ENCODE measurements at places on chromosomes 3 and 15. TPM values are rescaled to one million over a fixed set of nuclear protein-coding genes. Genes with fewer than 3 reads are reported as not detected.

DNA sequence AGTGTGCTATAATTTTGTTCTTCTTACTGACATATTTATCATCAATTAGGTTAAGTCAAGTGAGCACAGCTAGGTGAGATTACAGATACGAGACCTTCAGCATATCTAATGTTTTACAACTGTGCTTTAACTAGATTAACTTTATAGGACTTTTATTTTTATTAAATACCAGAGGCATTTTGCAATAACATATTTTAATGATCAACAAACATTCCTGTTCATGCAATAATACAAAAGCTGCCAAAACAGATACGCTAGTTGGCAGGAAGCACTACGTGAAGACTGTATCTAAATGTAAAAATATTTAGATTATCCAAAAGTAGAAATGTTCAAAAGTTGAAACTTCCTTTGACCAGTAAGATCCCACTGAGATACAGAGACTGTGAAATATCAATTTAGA, 139.1 kb downstream of the CBLB start:
- no peak for DNase-seq

GRCh38 chr3:183764847-183765731, 60.3 kb downstream of the MAP6D1 start:
- no peak for DNase-seq

DNA sequence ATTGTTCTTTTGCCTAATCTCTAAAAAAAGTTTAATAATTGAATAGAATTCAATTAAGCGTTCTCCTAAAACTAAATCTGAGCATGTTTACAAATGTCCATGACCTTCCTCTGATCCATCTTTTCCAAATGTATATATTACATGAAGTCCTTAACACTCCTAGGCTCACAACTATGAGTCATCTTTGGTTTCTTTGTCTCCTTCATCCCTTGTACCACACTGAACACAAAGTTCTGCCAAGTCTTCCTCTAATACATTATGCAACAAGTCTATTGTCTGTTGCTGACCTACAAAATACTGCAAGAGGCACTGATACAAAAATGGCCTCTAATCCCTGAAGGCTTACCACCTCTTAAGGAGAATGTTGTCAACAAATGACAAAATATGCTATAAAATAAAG, 550.2 kb downstream of the PYDC2 start:
- DNase-seq: no peak

DNA sequence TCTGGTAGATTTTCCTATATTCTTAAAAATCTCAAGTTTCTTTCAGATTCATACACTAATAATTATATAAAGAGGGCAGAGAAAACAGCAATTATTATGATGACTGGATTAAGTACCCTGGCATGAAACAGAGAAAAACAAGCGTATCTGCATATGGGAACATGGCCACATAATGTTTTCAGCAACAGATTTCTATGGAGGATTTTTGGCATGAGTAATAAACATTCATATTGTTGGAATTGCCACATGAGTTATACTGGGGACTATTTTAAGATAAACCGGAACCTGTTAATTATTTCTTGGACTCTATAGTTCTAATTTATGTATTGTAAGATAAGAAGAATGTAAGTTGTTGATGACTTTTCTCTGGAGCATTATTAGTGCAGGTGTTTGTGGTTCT, 112.7 kb downstream of the OXSM start:
- DNase-seq: no peak

DNA sequence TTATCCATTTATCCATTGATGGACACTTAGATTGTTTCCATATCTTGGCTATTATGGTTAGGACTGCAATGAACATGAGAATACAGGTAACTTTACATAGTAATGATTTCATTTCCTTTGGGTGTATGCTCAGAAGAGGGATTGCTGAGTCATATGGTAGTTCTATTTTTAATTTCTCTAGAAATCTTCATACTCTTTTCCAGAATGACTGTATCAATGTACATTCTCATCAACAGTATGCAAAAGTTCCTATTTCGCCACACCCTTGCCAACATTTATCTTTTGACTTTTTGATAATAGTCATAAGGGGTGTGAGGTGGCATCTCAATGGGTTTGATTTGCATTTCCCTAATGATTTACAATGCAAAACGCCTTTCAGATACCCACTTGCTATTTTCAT, 6.2 kb upstream of the NIPA1 start:
- no peak for DNase-seq

DNA sequence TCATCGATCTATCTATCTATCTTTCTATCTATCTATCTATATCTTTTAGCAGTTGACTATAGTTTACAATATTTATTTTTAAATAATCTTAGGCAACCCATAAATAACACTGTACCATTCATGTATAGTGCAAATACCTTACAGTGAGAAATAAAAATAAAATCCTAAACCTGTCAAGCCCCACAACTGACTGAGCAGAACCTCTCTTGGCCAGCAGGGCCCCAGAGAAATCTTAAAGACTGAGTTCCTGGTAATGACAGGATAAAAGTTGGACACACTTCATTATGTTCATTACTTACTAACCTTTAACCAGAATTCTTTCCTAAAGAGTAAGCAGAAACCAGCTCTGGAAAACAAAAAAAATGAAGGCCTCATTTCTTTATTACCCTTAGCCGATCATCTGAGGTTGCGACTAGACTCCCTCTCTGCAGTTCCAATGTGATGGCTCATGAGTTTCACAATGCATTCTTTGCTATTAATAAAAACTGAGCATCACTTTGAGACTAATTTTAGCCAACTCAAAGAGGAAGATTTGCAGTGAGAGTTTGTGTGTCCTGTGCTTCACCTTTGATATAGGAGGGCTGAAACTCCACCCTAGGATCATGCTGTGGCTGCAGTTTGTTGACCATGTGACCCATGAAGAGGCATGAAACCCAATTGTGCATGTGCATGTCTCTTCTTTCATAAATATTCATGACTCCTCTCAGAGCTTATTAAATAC, 1072.0 kb downstream of the NSUN3 start:
- no peak for DNase-seq

DNA sequence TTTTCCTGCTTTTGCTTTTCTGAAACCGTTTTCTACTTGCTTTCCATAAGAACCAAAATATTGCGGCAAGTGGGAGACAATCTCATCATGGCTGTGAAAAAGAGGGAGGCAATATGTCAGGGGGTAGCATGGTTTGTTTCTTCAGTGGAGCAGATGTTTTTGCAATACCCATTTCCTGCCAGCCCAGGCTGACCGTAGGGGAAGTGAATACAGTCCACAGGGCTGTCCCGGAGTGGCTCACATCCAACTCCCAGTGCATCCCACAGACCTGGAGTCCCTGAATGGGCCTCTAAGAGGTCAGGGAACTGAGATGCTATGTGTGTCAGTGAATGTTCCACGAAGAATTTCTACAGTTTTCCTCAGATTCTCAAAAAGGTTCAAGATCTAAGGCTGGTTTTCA, 69.6 kb downstream of the EPHB1 start:
- no peak for DNase-seq

GRCh38 chr3:24843955-24844354, 349.3 kb upstream of the THRB start:
- DNase-seq: no peak

DNA sequence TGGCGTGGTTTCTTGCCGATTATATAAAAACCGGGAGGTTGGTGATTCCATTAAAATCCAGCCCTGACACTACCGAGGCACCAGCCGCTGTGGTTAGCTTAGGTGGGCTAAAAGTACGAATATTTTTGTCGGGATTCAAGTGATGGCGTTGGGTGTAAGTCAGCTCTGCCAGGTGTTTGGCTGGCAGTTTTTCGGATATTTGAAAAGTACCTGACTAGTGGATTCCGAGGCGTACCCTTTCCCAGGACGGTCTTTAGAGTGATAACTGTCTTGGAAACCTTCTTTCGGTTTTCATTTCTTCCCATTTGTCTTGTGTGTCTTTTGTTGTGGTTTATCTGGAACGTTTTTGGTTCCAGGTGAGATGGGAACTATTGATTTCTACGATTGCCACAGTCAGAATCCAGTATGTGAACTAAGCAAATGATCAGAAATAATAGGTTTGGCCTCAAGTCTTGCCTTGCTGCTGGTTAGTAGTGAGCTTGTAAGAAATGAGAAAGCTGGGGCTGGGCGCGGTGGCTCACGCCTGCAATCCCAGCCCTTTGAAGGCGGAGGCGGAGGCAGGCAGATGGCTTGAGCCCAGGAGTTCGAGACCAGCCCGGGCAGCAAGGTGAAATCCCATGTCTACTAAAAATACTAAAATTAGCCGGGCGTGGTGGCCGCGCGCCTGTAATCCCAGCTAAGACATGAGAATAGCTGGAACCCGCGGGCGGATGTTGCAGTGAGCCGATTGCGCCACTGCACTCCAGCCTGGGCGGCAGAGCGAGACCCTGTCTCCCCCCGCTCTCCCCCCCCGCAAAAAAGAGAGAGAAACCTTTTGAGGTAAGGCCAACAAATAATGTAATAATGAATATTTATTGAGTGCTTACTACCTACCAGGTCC, 1.4 kb downstream of the FYTTD1 start:
- DNase-seq: no peak

- no peak for DNase-seq
Observed at GRCh38 chr15:33357845-33358244, 47.1 kb downstream of the RYR3 start.

GRCh38 chr15:40697916-40698315, 2.9 kb downstream of the RAD51 start:
- DNase-seq: no peak

GRCh38 chr3:52537165-52537620, 788 bp downstream of the UQCC5 start:
- DNase-seq: no peak

DNA sequence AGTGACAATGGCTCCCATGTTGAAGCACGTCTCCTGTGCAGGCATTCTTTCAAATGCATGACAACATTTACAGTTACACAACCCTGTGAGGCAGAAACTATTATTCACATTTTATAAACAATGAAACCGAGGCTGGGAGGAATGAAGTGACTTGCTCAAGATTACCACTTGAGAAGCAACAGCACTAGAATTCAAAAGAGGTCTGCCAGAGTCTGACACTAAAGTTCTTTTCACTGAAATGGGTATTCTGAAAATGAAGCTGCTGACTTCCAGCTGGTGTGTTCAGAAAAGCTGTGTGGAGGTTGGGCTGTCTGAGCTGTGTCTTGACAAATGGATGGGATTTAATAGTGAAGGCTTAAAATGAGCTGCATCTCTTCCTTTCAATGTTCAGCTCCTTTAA, 104.4 kb downstream of the THSD4 start:
- DNase-seq: no peak

DNA sequence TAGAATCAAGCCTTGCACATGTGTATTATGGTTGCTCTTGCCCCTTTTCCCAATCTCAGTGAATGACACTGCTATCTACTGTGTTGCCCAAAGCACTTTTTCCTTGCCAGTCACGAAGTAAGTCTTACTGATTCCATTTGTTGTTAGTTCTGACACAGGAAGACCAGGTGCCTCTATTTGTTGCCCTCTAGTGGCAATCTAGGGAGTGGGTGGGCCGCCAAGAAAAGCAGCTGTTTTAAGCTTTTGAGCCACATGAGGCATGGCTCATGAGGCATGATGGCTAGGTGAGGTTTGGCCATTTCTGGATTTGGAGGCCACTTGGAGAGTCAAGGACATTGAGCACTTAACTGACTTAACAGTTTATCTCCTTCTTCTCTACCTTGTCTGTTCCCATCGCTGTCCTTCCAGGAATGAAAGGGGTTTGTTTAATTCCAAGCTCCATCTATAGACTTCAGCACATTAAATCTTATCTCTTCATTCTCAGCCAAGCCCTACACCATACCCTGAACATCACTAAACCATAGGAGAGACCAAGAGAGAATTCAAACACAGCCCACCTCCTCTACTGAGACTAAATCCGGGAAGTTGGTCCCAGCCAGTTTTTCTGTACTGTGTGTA, 103.1 kb downstream of the HCN4 start:
- peak; percentile 16 for DNase-seq

DNA sequence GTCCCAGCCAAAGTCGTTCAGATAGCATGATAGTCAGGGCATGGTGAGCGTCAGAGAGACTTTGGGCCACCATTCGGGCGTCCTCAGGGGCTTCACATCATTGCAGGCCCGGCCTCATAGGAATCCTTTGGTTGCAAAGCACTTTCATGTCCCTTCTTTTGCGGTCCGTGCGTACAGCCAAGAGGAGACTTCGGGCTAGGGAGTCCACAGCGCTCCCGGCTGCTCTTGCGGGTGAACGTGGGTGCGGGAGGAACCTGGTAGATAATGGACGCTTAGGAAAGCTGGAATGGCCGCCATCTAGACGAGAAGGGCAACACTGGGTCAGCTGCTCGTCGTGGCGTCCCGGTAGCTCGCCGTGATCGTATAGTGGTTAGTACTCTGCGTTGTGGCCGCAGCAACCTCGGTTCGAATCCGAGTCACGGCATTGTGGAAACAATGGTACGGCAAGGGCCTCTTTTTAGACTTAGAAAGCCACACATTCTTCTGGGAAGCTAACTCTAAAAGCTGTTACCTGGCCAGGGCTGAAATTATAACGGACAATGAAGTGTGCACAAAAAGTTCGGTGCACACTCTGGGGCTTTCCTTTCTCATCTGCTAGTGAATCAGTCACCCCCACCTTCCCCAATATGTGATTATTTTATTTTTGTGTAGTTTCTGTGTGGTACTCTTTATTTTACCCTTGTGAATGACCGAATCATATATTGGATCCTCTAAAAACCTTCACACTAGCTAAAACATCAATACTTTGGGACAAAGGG, 13.2 kb upstream of the SHF start:
- DNase-seq: peak; percentile 61

- DNase-seq: no peak
Observed at GRCh38 chr3:141914311-141914710, 37.9 kb downstream of the ATP1B3 start.

- DNase-seq: no peak
Observed at GRCh38 chr3:73258057-73258456, 196.6 kb downstream of the EBLN2 start.

- no peak for DNase-seq
Observed at GRCh38 chr3:111319598-111319997, 222.4 kb upstream of the CD96 start.

- no peak for DNase-seq
Observed at GRCh38 chr15:71761649-71762048, 48.7 kb upstream of the NR2E3 start.

The HRG gene
- total RNA-seq: not detected

The CPNE9 gene
- 0.20 TPM for total RNA-seq

The SETD2 gene
- total RNA-seq: 56.9 TPM

The TMPRSS7 gene
- total RNA-seq: not detected

The XIRP1 gene
- 0.60 TPM for total RNA-seq

The LMAN1L gene
- 2.2 TPM for total RNA-seq

The PATL2 gene
- total RNA-seq: 19.8 TPM

The TMED3 gene
- total RNA-seq: 25.0 TPM

The TMEM158 gene
- total RNA-seq: not detected

The EPHB1 gene
- total RNA-seq: 3.8 TPM

The CLN6 gene
- 35.0 TPM for total RNA-seq

The NAA80 gene
- total RNA-seq: 23.9 TPM

The ATP10A gene
- not detected for total RNA-seq

The LINGO1 gene
- total RNA-seq: not detected
